ENCODE measurements at places on chromosomes 12 and 14. TPM values are rescaled to one million over a fixed set of nuclear protein-coding genes. Genes with fewer than 3 reads are reported as not detected.

GRCh38 chr12:126316411-126316810 is 1251.2 kb downstream of the AACS start:
- no peak for DNase-seq

DNA sequence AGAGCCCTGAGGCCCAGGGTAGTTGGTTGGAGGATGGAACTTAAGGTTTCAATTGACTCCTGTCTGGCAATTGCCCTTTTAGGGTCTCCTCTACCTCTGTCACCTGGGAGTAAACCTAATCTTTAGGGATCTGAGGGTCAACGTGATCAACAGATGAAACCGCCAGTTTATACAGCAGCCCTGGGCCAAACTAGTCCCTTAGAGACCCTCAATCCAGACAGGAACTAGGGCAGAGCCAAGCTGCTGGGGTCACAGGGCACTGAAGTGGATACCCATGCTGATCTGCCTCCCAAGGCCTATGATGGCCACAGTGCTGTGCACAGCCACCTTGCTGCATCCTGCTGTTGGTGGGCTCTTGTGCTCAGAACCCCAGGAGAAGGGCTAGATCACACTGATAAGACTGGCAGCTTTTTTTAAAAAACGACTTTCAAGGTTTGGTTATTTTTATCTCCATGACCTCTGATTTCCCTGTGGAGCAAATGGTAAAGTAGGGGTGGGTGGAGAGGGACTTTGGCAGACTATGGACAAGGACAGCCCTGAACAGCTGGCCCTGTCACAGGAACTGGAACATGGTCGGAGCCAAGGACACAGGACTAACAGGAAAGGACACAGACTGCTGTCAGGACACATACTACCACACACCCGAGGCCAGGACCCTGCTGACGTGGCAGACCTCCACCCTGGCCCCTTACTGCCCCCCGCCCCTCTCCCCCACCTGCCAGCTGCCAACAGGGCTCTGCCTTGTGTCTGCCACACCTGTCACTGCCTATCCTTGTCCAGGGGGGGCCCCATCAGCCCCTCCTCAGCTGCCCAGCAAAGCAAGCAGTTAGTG is 474 bp downstream of the FITM1 start:
- no peak for DNase-seq

- DNase-seq, result peak; percentile 2
Observed at GRCh38 chr12:22543246-22544037, 900 bp downstream of the C2CD5 start.

GRCh38 chr12:47766502-47767215 is 6.4 kb upstream of the SLC48A1 start:
- DNase-seq, result no peak

- DNase-seq, result no peak
Observed at GRCh38 chr14:79197516-79197915, 1013.8 kb downstream of the DIO2 start.

DNA sequence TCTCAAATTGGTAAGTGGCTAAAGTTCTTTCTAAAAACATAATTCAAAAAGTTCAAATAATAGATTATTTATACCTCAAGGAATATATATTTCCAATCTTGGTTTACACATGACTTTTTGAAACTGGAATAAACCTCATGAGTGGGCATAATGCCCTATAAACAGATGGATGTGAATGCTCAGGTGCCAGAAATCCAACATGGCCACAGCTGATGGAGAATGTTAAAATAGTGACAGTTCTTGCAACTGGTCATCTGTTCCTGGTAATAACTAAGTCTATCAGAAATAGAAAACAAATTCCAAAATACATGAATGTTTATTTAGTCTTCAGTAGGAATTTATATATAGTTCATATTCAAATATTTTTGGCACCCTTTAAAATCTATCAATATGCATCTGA is 21.6 kb upstream of the CNOT2 start:
- DNase-seq, result no peak

- no peak for DNase-seq
Observed at GRCh38 chr12:43964033-43964432, 128.2 kb downstream of the TMEM117 start.

DNA sequence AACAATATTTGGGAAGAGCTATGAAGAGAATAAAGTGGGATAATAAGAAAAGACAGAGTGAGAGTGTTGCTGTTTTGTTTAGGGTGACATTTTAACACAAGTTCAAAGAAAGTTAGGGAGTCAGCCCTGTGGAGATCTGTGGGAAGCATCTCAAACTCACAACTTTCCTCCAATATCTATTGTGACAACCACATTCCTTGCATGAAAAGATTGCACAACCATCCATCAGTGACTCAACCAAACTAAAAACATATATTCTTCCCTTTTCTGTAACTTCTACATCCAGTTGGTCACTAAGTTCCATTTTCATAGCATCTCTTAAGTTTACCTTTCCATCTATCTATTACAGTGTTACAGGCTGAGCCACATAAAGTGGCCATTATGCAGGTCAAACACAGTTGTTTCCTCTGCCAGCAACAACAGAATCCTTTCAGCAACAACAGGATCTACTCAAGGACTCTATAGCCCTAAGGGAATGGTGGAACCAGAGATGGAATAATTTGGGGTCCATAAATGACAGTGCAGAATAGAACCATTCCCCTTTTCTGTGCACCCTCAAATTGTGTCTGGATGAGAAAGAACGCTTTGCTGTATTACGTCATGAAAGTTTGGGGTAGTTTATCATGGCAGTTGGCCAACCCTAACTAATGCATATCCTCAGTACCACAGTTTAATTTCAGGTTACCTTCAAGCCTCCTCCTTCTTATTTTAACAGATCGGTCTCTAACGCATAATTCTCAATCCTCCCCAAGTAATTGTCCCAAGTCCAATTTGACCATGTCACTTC is 118.8 kb downstream of the ST8SIA1 start:
- DNase-seq, result peak; percentile 3

- peak; percentile 21 for DNase-seq
Observed at GRCh38 chr12:91355150-91356006, 172.8 kb upstream of the DCN start.

Gene CLEC14A
- not detected for polyA plus RNA-seq

Gene EMP1
- 2.7 TPM for polyA plus RNA-seq

Gene ANAPC5
- polyA plus RNA-seq, result 114 TPM

Gene KITLG
- not detected for polyA plus RNA-seq

Gene STON2
- polyA plus RNA-seq, result 2.1 TPM

Gene STYK1
- not detected for polyA plus RNA-seq

All from CD14-positive monocyte (primary cell).